ENCODE measurements at places on chromosomes 16 and 17. TPM values are rescaled to one million over a fixed set of nuclear protein-coding genes. Genes with fewer than 3 reads are reported as not detected.

DNA sequence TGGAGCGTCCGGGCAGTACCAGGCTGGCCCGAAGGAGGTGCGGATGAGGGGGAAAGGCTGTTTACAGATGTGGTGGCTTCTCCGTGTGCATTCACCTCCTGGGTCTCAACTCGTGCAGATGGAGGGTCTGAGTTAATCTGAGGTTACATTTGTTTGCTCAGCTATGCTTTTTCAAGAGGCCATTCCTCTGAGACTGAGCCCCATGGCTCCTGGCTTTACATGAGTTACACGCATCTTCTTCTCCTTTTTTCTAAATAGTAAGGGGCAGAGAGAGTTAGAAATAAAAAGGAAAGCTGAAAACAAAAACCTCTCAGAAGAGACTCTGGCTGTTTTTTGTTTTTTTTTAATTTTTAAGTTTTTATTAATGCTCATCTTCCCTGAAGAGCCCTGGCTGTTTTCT, 29.0 kb downstream of the IRF8 start:
- DNase-seq: no peak

DNA sequence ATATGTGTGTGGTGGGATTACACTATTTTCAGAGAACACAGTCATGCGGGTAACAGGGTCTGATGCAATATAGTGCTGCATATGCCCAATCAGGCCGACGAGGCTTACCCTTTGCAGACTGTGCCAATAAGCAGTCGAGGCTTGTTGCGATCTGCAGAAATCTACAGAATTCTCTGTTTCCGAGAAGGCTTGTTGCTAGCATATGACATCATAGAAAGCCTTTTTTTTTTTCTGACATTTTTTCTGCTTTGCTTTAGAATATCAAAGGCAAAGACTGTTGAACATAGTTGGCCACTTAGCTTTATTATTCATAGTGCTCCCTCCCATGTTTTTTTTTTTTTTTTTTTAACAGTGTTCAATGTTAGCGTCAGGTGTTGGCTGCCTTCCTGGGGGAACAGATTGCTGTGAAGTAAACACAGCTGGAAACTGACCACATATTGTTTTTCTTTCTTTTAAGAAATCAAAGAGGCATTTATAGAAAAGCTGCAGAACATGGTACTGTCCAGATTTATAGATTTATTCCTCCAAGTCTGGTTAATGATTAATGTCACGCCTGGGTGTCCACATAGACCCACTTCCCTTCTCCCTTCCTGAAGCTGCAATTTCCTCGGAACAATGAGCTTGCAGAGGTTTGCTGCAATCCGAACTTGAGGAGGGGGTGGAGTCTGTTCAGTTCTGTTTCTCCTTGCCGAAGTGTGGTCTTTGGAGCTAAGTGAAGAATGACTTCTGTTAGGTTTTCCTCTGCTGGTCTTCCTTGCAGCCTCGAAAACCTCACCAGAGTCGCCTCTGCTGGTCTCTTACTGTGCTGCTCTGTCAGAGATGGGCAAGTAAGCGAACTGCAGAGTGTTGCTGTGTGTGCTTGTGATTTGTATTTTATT, 87.3 kb downstream of the MAP2K6 start:
- DNase-seq: peak; percentile 15

OR3A3 gene
- total RNA-seq: not detected

GRCh38 chr17:20999044-20999573, 43.7 kb downstream of the USP22 start:
- DNase-seq: no peak

LPCAT2 gene
- total RNA-seq: 9.5 TPM

COX6A2 gene
- total RNA-seq: 1,151 TPM

CLDN6 gene
- total RNA-seq: not detected

FBXO39 gene
- not detected for total RNA-seq

RTN4RL1 gene
- 4.2 TPM for total RNA-seq
